ENCODE measurements at places on chromosomes 12 and 14. TPM values are rescaled to one million over a fixed set of nuclear protein-coding genes. Genes with fewer than 3 reads are reported as not detected.

Gene LRR1
- 38.3 TPM for total RNA-seq

Gene SERPINA10
- total RNA-seq = not detected

Gene GPR84
- not detected for total RNA-seq

Gene ZDHHC17
- 39.3 TPM for total RNA-seq

Gene CELA1
- total RNA-seq = not detected

Gene ASCL1
- not detected for total RNA-seq

Gene ADCY4
- 34.2 TPM for total RNA-seq

Gene CLEC9A
- total RNA-seq = not detected

Gene ADCK1
- total RNA-seq = 3.9 TPM

Gene CD27
- total RNA-seq = not detected

All from thoracic aorta endothelial cell (primary cell).